ENCODE measurements at places on chromosomes 13 and 19. TPM values are rescaled to one million over a fixed set of nuclear protein-coding genes. Genes with fewer than 3 reads are reported as not detected.
A peak's percentile ranks its signal among the peaks of the same experiment; 100 is the strongest.

DNA sequence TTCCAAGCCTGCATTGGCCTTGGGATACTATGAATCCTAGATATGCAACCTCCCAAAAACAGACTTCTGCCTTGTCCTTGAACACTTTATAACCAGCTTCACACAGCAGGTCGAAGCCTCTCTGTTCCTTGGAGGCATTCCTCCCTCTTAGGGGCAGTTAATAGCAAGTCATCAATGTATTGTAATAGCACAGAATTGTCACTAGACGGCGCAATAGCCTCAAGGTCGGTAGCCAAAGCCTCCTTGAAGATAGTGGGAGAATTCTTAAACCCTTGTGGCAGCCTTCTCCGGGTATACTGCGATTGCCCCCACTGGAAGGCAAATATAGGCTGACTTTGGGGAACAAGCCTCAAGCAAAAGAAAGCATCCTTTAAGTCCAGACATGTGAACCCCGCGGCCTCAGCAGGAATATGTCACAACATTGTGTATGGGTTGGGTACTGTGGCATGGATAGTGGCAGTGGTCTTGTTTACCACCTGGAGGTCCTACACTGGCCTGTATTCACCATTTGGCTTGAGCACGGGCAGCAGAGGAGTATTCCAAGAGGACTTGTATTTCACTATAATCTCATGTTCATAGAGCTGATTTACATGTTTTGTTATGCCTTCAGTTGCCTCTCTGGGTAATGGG lies 61.1 kb downstream of the ZNF431 start:
- peak; percentile 39 for DNase-seq

DNA sequence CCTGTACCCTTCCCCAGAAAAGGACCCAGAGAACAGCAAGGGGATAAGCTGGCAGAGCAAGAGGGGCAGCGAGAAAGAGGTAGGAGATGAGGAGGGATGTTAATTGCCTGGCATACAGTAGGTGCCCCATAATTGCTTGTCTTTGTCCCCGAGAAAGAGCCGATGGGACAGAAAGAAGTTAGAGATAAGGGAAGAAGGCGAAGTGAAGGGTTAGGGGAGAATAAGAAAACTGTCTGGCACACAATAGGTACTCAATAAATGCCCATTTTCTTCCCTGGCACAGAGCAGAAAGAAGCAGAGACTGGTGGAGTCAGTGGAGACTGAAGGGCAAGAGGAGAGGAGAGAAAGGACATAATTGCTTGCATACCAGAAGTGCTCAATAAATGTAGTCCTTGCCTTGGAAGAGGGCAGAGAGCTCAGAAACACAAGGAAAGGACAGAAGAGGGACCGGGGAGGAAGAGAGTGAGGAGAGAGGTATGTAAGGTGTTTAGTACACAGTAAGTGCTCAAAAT lies 15.9 kb downstream of the JOSD2 start:
- DNase-seq, result no peak

DNA sequence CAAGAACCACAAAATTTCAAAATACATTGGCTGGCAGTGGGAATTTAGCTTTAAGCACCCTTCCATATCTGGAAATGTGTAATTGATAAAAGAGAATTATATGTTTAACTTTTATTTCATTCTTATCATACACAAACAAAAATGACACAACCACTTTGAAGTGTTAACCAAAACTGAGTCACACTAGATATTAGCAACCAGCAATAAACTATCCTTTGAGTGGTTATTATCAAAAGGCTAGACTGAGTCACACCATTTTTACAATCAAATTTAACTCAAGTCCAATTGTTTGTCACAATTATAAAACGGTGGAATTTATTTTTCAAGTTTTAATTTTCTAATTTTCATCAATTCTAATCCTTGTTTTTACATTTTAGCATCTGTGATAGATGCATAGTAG lies 121.7 kb downstream of the LIG4 start:
- no peak for DNase-seq

DNA sequence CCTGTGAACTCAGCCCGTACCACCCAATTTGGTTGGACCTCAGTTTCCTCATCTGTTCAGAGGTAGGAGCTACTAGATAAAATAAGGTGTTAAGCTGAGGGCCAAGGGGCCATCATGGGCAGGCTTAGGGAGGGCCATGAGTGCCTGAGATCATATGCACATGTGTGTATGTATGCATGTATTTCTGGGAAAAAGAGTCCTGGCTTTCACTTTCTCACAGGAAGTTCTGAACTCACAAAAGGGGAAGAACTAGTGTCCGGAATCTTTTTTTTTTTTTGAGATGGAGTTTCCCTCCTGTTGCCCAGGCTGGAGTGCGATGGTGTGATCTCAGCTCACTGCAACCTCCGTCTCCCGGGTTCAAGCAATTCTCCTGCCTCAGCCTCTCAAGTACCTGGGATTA lies 18.9 kb downstream of the TGFB1 start:
- no peak for DNase-seq

- peak; percentile 59 for DNase-seq
Measured at GRCh38 chr19:51098365-51099046, 9.7 kb downstream of the CTU1 start.

DNA sequence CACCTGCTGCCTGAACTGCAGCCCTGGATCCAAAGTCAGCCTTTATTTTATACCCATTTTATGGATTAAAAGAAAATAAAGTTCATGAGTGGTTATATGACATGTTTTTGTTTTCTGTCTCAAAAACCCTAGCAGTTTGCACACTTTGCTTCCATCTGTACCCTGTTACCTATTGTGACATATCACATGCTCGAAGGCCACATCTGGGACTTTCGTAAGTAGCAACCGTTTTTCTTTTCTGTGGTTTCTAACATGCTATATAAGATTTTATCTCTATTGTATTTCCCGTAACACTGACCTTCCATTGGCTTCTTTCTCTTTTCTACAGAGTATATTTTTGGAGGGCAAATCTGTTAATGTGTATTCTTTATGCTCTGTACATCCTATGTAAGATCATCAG lies 1007.2 kb downstream of the PCDH9 start:
- DNase-seq, result no peak

GRCh38 chr13:37621811-37622361 lies 23.3 kb upstream of the POSTN start:
- no peak for DNase-seq

DNA sequence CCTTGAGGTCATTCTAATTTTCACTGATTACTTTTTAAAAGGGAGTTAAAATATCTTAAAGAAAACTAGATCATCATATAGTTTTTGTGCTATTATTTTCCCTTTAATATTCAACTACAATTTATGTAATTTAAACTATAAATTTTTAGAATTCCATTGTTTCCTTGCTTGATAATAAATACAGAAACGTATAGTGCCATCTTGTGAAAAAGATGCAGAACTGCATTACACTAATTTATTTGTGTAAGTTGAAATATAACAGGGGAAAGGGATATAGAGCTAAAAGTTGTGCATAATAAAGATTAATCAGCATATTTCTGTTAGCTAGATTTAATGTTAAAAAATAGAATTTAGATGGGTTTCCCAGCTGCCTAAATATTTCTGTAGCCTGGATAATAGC lies 61.5 kb upstream of the TDRD3 start:
- DNase-seq, result no peak

Gene ZSCAN1
- polyA plus RNA-seq, result 1.6 TPM

- no peak for DNase-seq
Measured at GRCh38 chr19:34269081-34269480, 14.7 kb downstream of the GARRE1 start.

DNA sequence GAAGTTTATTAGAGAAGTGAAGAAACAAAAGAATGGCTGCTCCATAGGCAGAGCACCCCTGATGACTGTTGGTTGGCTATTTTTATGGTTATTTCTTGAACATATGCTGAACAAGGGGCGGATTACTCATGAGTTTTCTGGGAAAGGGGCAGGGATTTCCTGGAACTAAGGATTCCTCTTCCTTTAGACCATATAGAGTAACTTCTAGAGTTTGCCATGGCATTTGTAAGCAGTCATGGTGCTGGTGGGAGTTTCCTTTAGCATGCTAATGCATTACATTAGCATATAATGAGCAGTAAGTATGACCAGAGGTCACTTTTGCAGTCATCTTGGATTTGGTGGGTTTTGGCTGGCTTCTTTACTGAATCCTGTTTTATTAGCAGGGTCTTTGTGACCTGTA lies 38.7 kb upstream of the PCDH8 start:
- no peak for DNase-seq

- no peak for DNase-seq
Measured at GRCh38 chr13:77239312-77239711, 87.6 kb downstream of the MYCBP2 start.

GRCh38 chr13:45889590-45890243 lies 38.2 kb upstream of the SIAH3 start:
- no peak for DNase-seq

DNA sequence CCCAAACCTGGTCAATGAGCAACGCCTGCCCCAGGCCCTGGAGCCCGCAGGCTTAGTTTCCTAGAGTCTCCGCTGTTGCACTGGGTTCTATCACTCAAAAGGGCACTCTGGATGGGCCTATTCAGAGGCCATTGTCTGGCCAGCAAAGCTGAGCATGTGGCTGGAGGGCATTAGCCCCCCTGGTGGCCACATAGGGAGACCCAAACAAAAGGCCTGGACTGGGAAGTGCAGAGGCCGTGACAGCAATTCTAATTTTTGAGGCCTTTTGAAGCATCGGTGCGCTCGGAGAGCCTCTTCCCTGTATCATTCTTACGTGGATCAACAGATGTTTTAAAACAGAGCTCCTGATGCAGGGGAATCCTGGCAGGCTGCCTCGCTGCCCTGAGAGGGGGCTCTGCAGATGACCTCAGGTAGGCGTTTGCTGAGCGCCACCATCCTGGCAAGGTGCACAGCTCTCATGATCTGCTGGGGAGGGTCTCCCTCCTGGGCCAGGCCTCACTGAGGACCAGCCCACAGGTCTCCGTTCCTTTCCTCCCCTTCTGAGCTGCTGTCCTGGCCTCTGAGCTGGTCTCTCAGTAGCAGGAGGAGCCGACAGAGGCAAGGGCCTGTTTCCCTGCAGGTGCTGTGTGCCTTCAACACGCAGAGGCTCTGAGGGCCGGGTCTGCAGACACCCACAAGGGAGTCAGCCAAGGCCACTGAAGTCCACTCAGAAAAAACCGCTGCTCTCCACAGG lies 190.5 kb downstream of the URI1 start:
- DNase-seq, result no peak

- no peak for DNase-seq
Measured at GRCh38 chr13:111912453-111912866, 154.5 kb upstream of the SOX1 start.

DNA sequence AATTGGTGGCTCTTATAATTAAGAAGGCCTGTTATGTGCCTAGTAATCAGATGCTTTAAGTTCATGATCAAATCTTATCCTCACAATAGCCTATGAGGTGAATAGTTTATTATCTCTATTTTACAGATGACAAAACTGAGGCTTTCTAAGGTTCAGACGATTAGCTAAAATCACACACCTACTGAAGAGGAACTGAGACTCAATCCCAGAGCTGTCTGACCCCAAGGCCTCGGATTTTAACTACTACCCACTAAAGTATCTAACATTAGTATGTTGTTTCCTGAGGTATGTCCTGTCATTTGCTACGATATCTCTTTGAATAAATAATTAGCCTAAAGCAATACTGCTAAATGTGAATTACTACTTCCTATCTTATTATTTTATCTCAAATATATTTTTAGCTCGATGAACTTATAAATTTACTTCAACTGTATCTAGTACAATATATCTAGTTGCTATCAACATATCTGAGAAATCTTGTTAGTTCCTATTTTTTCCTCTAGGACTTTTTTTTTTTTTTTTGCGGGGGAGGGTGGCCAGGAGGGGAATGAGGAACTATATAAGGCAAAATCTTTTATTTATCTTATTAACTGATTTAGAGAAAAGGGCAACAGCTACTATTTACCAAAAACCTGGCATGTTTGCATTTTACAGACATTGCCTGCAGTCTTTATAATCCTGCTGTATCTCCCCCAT lies 118.5 kb downstream of the ABCC4 start:
- DNase-seq, result no peak

DNA sequence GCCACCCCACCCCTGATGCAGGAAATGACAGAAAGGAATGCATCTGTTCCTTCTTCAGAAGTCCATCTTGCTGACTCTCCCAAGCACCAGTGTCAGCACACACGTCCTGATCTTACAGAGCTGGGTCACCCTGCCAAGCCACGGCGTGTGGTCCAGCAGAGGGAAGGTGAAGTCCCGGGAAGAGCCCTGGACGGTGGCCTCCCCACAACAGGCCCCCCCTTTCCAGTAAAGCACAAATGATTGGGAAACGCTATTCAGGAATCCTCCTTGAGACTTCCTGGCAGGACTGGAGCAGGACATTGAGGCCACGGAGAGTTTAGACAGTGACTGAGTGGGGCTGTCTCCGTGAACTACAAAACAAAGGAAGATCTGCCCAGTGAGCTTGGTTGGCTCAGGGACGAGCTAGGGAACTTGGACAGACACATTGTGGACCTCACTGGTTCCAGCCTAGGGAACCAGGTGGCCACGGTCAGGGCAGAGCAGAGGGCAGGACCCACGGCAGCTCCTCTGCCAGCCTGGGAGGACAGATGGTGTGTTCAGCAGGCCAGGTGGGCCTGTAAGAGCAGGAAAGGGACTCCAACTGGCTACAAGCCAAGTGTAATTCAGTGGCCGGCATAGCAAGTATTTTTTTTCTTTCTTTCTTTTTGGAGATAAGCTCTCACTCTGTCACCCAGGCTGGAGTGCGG lies 41.7 kb downstream of the ELL start:
- no peak for DNase-seq

GRCh38 chr19:7734220-7735203 lies 2.6 kb upstream of the CLEC4G start:
- DNase-seq, result peak; percentile 24

Gene CD70
- not detected for polyA plus RNA-seq

DNA sequence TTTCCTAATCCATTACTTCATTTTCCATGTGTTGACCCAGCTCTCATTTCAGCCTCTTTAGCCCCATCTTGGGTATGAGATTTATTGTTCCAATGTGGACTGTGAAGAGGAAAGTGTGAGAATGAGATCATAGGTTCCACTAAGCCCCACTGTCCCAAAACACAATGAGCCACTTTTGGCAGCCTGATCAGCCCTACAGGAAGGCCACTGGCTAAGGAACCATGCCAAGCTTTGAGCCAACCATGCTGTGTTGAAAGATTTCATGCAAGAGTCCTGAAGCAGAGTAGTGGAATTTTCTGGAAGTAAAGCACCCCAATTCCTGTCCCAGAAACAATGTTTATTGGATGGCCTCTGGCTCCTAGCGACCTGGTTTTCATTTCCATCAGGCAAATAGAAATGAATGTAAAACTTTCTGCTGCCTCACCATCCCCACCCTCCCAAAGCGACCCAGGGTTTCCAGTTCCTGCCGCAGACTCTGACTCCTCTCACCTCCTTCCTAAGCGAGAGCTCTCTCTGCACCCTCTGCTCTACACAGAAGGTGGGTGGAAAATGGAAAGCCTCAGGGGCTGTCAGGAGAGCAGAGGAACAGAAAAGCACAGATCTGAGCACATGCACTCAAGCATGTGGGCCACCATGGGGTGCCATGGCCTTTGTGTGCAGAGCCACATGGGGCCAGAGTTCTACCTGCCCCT lies 73.1 kb downstream of the KCTD12 start:
- peak; percentile 69 for DNase-seq

DNA sequence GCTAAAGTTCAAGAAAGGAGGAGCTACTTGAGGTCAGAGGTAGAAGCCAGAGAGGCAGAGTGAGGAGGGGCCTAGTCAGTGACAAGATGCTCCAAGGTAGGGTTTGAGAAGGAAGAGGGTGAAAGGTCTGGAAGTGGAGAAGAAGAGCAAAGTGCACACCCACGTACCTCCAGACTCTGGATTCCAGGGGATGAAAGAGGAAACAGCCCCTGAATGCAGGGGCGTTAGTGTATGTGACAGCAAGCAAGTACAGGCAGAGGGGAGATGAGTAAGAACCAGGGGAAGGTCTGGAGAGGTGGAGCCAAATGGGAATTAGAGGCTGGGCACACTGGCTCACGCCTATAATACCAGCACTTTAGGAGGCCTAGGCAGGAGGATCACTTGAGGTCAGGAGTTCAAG lies 8.7 kb downstream of the RPS28 start:
- DNase-seq, result no peak

Measured in hindlimb muscle (tissue), 1 donor.